Activated naive CD4-positive, alpha-beta T cell (primary cell): ENCODE measurements at places on chromosomes 11 and 22.

DNA sequence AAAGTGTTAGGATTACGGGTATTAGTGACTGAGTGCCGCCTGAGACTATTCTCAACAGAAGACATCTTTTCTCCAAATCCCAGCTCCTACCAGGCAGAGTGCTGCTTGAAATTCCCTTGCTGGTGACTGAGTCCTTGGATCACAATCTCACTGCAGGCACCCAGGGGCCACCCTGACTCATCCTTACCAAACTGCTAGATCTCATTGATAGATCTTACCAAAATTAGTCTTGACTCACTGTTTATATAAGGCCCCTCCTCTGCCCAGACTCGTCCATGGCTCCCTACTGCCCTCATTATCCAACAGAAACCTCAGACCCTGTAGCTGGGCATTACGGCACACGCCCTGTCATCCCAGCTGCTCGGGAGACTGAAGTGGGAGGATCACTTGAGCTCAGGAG is 14.7 kb downstream of the TBC1D10A start:
- DNase-seq = no peak

- DNase-seq = no peak
These were observed 16.5 kb upstream of the CECR2 start for GRCh38 chr22:17352798-17353197.

DNA sequence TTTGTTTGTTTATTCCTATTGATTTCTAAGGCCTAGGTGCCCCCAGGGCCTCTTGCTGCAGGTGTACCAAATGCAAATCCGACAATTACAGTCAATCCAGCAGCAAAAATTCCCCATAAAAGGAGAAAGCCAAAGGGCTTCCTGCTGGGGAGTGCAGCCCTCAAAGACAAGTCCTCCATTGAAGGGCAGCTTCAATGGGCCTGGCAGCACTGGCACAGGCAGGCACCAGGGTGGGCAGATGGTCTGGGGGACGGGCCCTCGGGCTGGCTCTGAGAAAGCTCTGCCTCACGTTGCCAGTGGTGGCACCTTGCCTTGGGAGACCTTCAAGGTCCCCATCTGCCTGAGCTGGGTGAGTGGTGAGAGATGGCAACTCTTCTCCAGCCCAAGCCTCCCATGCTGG is 128.0 kb downstream of the DSCAML1 start:
- DNase-seq = no peak

DNA sequence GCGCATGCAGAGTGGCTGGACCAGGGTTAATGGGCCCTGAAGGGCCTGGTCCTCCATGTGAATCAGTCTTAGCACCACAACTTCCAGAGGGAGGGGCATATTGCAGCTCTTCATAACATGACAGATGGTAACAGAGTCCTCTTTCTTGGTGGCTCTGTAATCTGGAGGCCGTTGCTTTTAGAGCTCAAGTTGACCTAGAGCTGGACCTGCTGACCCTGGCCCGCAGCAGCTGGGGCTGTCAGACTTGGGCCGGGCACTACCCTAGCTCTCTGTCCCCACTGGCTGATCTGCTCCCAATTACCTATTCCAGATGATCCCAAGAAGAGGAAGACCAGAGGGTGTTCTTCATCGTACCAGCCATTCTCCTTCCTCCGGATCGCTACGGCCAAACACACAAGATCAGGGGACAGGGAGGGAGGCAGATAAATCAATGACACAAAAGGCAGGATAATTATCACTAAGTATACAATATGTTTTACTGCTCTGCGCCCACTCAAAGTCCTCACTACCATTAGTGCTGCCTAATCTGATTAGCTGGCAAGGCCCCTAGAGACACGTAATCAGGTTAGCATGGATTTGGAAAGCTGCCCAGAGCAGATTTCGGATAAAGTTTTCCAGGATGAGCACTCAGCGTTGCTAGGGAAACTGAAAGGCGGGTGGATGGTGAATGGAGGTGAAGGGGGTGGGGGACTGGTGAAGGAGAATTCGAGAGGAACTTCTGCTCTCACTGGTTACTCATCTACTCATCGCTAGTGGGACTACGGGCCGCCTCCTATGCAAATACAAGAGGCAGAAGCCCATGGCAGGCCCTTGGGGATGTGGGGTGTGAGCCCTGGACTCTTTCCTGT is 64.5 kb upstream of the PHOX2A start:
- DNase-seq = no peak

DNA sequence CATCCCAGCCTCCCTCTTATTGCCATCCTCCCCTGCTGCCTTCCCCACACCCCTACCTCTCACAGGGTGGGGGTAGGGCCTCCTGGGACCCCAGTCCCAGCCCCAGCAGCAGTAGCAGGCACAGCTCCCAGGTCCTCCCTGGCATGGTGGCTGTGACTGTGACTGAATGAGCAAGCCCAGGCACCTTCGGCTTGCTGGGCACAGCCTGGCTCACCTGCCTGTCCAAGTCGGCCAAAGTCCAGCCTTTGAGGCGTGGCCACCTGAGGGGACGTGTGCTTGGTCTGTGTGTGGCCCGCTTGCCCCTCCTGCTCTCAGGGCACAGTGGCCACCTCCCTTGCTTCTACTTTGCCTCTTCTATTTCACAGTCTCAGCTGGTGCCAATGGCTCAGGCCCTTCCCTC is at the start of gene TREH:
Gene TREH (minus strand): TSS at position 168 of the 400 bp plus-strand sequence. CDS start 23 bp downstream, at position 145.
- no peak for DNase-seq

GRCh38 chr22:29311464-29312217 is 3.9 kb downstream of the RASL10A start:
- no peak for DNase-seq

- DNase-seq = no peak
These were observed 2.4 kb downstream of the PGR start for GRCh38 chr11:101127197-101127698.
